Caco-2 (cell line): ENCODE measurements at places on chromosomes 2 and 18. TPM values are rescaled to one million over a fixed set of nuclear protein-coding genes. Genes with fewer than 3 reads are reported as not detected.

CTLA4 gene
- 0.43 TPM in 1 of 2 replicates, not detected in the other for total RNA-seq

GALNT14 gene
- total RNA-seq, result not detected in 2 replicates

DNA sequence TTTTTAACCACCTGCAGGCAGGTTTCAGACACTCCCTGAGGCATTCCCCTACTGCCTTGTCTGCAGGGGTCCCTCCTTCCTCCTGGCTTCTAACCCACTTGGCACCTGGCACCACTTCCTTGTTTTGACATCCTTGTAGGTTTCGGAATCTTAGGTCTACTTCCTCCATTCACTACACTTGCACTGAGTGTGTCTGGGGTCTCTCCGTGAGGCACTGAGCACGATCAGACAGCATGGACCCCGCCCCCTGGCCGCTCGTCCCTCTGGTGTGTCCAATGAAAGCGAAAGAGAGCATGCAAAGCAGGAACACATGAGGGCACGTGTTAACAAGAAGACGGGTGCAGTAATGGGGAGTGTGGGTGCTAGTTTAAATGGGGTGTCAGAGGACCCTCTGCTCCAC is 63.8 kb downstream of the HAUS1 start:
- no peaks in the 10 kb centered on the region for H3K27me3 ChIP-seq
- H3K36me3 ChIP-seq, result no peaks in the 10 kb centered on the region
- no peak overlapping the region for H3K27ac ChIP-seq
- no peaks in the 10 kb centered on the region for H3K4me1 ChIP-seq

DNA sequence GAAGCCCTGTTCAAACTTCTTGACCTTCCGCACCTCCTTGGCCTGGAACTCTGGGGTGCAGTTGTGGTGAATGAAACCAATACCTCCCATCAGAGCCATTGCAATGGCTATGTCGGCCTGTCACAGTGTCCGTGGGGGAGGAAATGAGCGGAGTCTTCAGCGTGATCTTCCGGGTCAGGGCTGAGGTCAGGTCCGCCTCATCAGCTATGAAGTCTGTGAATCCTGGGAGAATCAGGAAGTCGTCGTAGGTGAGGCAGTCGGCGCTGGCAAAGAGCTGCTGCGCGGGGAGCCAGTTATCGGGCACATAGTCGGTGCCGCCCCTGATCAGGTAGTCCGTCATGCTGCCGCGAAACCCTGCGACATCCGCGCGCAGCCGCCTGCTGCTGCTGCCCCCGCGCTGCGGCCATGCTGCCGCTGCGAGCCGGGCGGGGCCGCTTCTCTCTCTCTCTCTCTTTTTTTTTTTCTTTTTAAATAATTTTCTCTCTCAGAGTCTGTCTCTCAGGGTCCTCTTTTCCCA is 154.1 kb upstream of the ZSWIM2 start:
- DNase-seq, result no peak
- no peak overlapping the region for H3K27ac ChIP-seq
- no peaks in the 10 kb centered on the region for H3K4me1 ChIP-seq
- no peaks in the 10 kb centered on the region for H3K36me3 ChIP-seq

CD28 gene
- 0.30 and 0.84 TPM in 2 replicates for total RNA-seq

DNA sequence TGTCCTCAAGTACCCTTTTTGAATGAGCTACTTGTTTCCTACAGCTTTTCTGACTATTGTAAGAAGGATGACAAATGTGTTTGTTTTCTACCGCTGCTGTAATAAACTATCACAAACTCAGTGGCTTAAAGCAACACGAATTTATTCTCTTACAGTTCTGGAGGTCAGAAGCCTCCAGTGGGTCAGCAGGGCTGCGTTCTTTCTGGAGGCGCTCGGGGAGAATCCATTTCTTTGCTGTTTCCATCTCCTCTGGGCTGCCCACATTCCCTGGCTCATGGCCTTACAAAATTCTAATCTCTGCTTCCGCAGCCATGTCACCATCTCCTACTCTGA is 128.5 kb downstream of the SPP2 start:
- no peak for DNase-seq
- H3K27me3 ChIP-seq, result no peaks in the 10 kb centered on the region
- no peak overlapping the region for H3K4me3 ChIP-seq
- no peaks in the 10 kb centered on the region for H3K36me3 ChIP-seq

- H3K36me3 ChIP-seq, result no peaks in the 10 kb centered on the region
- peaks cover 5% of the 10 kb centered on the region; the same call in 1 of the 2 replicates for H3K4me1 ChIP-seq
- no peaks in the 10 kb centered on the region for H3K27me3 ChIP-seq
- no peak for DNase-seq
Observed at GRCh38 chr18:42025974-42026625, 71.1 kb downstream of the PIK3C3 start.

- H3K36me3 ChIP-seq, result no peaks in the 10 kb centered on the region
- H3K4me1 ChIP-seq, result no peaks in the 10 kb centered on the region
- DNase-seq, result no peak
- H3K4me3 ChIP-seq, result no peak overlapping the region
Observed at GRCh38 chr18:79766308-79766707, 31.4 kb upstream of the KCNG2 start.

CTDP1 gene
- total RNA-seq, result 14.7 and 16.1 TPM in 2 replicates

KHK gene
- total RNA-seq, result 7.9 and 9.3 TPM in 2 replicates

- DNase-seq, result no peak
- H3K27me3 ChIP-seq, result no peaks in the 10 kb centered on the region
- no peaks in the 10 kb centered on the region for H3K36me3 ChIP-seq
Observed at GRCh38 chr2:112712903-112713584, 7.8 kb upstream of the NT5DC4 start.

DNA sequence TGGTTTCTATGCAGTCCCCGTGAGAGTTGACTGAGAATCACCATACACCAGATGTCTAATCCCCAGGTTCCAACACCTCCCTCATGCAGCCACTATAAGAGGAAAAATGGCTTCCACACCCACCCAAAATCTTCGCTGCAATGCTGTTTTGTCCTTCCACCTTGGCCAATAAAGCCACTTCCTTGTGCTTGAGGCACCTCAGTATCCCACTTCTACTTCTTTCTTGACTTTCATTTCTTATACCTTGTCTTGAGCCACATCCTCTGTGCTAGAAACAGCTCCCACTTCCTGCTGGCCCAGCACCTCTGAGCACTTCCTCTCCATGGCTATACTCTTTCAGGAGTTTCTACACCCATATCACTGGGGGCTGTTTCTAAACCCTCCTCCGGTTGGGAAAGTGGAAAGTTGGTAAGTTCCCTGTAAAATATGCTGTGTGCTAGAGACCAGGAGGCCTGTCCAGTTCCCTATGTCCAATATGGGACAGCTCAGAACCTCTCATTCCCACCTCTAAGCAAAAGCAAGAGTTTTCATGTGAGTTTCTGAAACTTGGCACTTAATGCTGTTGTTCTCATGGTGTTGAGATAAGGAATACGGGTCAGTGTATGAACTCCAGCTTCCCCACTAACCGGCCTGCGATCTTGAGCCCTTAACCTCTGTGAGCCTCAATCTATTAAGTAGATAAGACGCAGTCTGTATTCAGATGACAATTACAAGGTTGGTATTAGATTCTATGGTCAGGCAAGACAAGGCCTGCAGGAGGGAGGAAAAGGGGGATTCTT is 209.1 kb upstream of the ID2 start:
- H3K27me3 ChIP-seq, result no peaks in the 10 kb centered on the region
- H3K36me3 ChIP-seq, result no peaks in the 10 kb centered on the region
- no peak overlapping the region for H3K27ac ChIP-seq
- H3K4me1 ChIP-seq, result peaks cover 16% of the 10 kb centered on the region
- no peak for DNase-seq

GRCh38 chr18:63446266-63446665 is 24.0 kb upstream of the VPS4B start:
- no peaks in the 10 kb centered on the region for H3K27me3 ChIP-seq
- no peak for DNase-seq
- no peaks in the 10 kb centered on the region for H3K4me1 ChIP-seq
- H3K27ac ChIP-seq, result no peak overlapping the region
- H3K36me3 ChIP-seq, result no peaks in the 10 kb centered on the region

SPP2 gene
- not detected in 2 replicates for total RNA-seq

GRCh38 chr18:33579349-33580215 is 1.6 kb downstream of the ASXL3 start:
- H3K27ac ChIP-seq, result no peak overlapping the region
- H3K36me3 ChIP-seq, result no peaks in the 10 kb centered on the region
- no peak overlapping the region for H3K4me3 ChIP-seq
- H3K27me3 ChIP-seq, result no peaks in the 10 kb centered on the region

- H3K4me3 ChIP-seq, result no peak overlapping the region
- H3K36me3 ChIP-seq, result no peaks in the 10 kb centered on the region
Observed at GRCh38 chr2:17646838-17647701, 106.5 kb downstream of the SMC6 start.

GRCh38 chr2:71546275-71546638 is 92.9 kb downstream of the DYSF start:
- H3K36me3 ChIP-seq, result no peaks in the 10 kb centered on the region
- DNase-seq, result no peak
- no peaks in the 10 kb centered on the region for H3K4me1 ChIP-seq
- no peak overlapping the region for H3K4me3 ChIP-seq
- H3K27me3 ChIP-seq, result no peaks in the 10 kb centered on the region

- H3K4me1 ChIP-seq, result no peaks in the 10 kb centered on the region
- no peak overlapping the region for H3K4me3 ChIP-seq
- H3K27me3 ChIP-seq, result no peaks in the 10 kb centered on the region
- H3K36me3 ChIP-seq, result no peaks in the 10 kb centered on the region
- DNase-seq, result no peak
- H3K27ac ChIP-seq, result no peak overlapping the region
Observed at GRCh38 chr2:24452502-24452885, 38.6 kb upstream of the NCOA1 start.

RSAD2 gene
- 0.18 TPM in 1 of 2 replicates, not detected in the other for total RNA-seq

DNA sequence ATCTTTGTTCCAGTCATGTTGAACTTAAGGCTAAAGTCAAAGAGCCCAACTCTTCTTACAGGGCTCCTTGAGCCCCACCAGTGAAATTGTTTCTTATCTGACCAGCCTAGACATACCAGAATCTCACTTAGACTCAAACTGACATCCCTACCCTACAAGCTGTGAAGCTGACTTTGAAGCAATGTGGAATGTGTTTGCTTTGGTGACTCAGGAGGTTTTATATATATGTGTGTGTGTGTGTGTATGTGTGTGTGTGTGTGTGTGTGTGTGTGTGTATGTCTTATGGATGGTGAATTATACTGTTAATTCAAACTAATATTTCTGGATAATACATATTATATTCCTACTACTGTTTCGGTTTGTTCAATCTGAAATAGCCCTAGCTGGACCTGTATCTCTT is 67.3 kb downstream of the CAMKMT start:
- no peaks in the 10 kb centered on the region for H3K27me3 ChIP-seq
- no peaks in the 10 kb centered on the region for H3K36me3 ChIP-seq
- H3K4me1 ChIP-seq, result peaks cover 16% of the 10 kb centered on the region
- H3K27ac ChIP-seq, result no peak overlapping the region

HAUS1 gene
- 28.2 and 29.5 TPM in 2 replicates for total RNA-seq

DNA sequence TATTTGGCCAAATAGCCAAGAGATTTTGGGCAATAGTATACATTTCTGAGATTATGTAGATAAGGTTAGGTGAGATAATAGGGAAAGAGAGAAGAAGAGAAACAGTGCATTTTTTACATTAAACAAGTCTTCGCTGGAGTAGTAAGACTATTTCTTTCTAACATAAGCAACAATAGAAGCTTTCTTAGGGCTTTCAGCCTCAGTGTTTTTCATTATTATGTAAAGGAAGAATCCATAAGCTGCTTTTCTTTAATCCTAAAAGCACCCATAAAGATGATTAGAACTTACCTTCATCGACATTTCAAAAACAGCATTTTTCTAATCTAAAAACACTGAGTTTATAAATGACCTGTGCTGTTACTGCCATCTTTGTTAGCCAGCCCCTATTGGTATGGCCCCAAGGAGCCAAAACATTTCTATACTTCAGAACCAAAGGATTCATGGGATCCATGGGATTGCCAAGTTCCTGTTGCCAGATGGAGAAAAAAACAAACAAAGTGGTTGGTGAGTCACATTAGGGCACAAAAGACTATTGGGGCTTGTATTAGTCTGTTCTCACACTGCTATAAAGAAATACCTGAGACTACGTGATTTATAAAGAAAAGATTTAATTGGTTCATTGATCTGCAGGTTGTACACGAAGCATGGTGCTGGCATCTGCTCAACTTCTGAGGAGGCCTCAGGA is 88.2 kb downstream of the SCG2 start:
- no peaks in the 10 kb centered on the region; the same call in 1 of the 2 replicates for H3K27me3 ChIP-seq
- H3K36me3 ChIP-seq, result no peaks in the 10 kb centered on the region
- H3K4me3 ChIP-seq, result no peak overlapping the region
- H3K27ac ChIP-seq, result no peak overlapping the region

GRCh38 chr2:12363569-12363968 is 353.2 kb upstream of the TRIB2 start:
- H3K4me1 ChIP-seq, result no peaks in the 10 kb centered on the region
- no peak overlapping the region for H3K27ac ChIP-seq
- DNase-seq, result no peak
- H3K36me3 ChIP-seq, result no peaks in the 10 kb centered on the region
- no peaks in the 10 kb centered on the region; the same call in none of the 2 replicates for H3K27me3 ChIP-seq

GRCh38 chr2:113192459-113193100 is 18.8 kb downstream of the PSD4 start:
- DNase-seq, result no peak
- H3K27me3 ChIP-seq, result no peaks in the 10 kb centered on the region
- no peaks in the 10 kb centered on the region for H3K4me1 ChIP-seq
- H3K36me3 ChIP-seq, result no peaks in the 10 kb centered on the region; the same call in 1 of the 2 replicates

DNA sequence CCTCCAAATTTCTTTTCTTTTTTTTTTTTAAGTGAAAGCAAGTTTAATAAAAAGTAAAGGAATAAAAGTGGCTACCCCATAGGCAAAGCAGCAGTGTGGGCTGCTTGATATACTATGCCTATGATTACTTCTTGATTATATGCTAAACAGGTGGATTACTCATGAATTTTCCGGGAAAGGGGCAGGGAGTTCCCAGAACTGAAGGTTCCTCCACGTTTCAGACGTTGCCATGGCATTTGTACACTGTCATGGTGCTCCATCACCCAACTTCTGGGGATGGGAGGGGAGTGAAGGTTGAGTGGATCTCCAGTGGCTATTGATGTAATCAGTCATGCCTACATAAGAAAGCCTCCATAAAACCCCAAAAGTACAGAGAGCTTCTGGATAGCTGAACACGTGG is 176.2 kb downstream of the CYP26B1 start:
- no peaks in the 10 kb centered on the region for H3K4me1 ChIP-seq
- no peak overlapping the region for H3K27ac ChIP-seq
- no peak overlapping the region for H3K4me3 ChIP-seq
- H3K27me3 ChIP-seq, result no peaks in the 10 kb centered on the region
- DNase-seq, result no peak

- no peaks in the 10 kb centered on the region for H3K27me3 ChIP-seq
- no peaks in the 10 kb centered on the region for H3K4me1 ChIP-seq
- no peak overlapping the region for H3K27ac ChIP-seq
- no peak overlapping the region for H3K4me3 ChIP-seq
Observed at GRCh38 chr2:57906152-57906732, 140.4 kb upstream of the VRK2 start.

GRCh38 chr2:52405980-52406379 is 1361.6 kb upstream of the CHAC2 start:
- H3K27me3 ChIP-seq, result no peaks in the 10 kb centered on the region
- no peak for DNase-seq
- no peaks in the 10 kb centered on the region for H3K36me3 ChIP-seq
- H3K4me1 ChIP-seq, result no peaks in the 10 kb centered on the region
- H3K27ac ChIP-seq, result no peak overlapping the region

FRZB gene
- 0.16 TPM in 1 of 2 replicates, not detected in the other for total RNA-seq

GRCh38 chr2:177484180-177484795 is 91.7 kb downstream of the AGPS start:
- H3K27me3 ChIP-seq, result no peaks in the 10 kb centered on the region
- no peak overlapping the region for H3K4me3 ChIP-seq
- 0 out of 2 replicates have a peak, but pooled peaks cover under 1% of the 10 kb centered on the region for H3K4me1 ChIP-seq
- DNase-seq, result no peak
- no peaks in the 10 kb centered on the region; the same call in 1 of the 2 replicates for H3K36me3 ChIP-seq
- no peak overlapping the region for H3K27ac ChIP-seq

- no peak overlapping the region for H3K4me3 ChIP-seq
- H3K27me3 ChIP-seq, result no peaks in the 10 kb centered on the region
- H3K4me1 ChIP-seq, result no peaks in the 10 kb centered on the region
- no peaks in the 10 kb centered on the region for H3K36me3 ChIP-seq
- DNase-seq, result no peak
- no peak overlapping the region for H3K27ac ChIP-seq
Observed at GRCh38 chr2:202541137-202541536, 93.6 kb upstream of the FAM117B start.
